ENCODE measurements at places on chromosomes 11 and 22.

DNA sequence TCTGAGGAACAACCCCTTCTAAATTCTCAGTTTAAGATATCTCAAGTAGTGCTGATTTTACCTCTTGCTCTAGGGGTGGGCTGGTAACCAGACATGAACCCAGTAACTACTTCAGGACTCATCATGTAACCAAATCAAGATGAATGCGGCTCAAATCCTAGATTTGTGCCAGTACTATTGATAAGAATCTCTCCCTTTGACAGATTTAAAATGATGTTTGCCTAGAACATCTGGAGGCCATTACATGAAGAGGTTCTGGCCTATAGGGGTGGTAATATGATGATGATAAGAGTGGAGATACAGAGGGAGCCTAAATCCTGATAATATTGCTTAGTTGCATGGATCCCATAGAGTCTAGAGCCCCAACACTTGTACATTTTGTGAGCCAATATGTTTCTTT, 672.6 kb upstream of the ANO5 start:
- DNase-seq, result no peak

GRCh38 chr22:37827056-37827455, 3.9 kb downstream of the GALR3 start:
- DNase-seq, result no peak

- DNase-seq, result no peak
Measured at GRCh38 chr11:123640029-123640428, 14.4 kb downstream of the SCN3B start.

- DNase-seq, result no peak
Measured at GRCh38 chr22:34001701-34002466, 81.6 kb upstream of the LARGE1 start.

GRCh38 chr22:25404928-25405816, 159.3 kb upstream of the GRK3 start:
- peak; percentile 77 for DNase-seq

GRCh38 chr11:5500393-5500801, 9.4 kb downstream of the UBQLN3 start:
- no peak for DNase-seq

GRCh38 chr11:14552089-14552488, 31.9 kb upstream of the PSMA1 start:
- no peak for DNase-seq

DNA sequence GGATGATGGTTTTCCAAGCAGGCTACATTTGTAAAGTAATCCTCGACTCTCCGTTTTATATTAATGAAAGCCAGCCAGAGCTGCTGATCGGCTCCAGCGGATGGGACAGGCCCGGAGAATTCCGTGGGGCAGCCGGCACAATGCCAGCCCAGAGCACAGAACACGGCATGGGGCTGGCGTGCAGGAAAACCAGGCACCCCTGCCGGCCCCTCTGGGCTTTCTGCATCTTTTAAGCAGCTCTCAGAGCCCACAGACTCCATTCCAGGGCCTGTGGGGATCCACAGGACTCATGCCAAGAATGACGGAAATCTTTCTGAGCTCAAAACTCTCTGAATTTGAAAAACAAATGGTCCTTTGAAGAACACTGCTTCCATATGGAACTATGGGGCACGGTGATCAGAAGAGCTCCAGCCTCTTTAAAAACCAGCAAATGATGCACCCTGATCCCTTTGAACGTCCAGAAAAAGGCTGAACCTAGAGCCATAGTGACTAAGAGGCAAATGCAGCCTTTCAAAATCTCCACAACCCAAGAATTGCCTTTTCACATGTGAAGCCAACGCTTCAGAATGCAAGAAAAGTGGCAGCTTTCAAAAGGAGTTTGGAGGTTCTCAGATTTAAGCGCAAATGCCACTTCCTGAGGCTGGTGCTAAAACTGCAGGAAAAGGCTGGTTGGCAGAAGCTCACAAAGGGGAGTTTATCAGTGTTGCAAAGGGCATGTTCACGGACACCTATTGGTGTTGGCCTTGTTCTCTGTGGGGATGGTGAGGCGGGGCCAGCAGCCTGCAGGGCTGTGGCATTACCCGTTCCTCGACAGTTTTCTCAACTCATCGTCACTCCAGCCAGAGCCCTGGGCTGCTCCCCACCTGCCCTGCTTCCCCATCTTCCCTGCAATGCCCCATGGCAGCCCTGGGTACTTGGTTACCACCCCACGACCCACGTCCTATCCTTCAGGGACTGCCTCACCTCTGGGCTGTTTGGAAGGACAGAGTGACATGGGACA, 212.5 kb downstream of the CTTN start:
- DNase-seq, result no peak

- no peak for DNase-seq
Measured at GRCh38 chr22:44274918-44275630, 37.7 kb downstream of the SHISAL1 start.

DNA sequence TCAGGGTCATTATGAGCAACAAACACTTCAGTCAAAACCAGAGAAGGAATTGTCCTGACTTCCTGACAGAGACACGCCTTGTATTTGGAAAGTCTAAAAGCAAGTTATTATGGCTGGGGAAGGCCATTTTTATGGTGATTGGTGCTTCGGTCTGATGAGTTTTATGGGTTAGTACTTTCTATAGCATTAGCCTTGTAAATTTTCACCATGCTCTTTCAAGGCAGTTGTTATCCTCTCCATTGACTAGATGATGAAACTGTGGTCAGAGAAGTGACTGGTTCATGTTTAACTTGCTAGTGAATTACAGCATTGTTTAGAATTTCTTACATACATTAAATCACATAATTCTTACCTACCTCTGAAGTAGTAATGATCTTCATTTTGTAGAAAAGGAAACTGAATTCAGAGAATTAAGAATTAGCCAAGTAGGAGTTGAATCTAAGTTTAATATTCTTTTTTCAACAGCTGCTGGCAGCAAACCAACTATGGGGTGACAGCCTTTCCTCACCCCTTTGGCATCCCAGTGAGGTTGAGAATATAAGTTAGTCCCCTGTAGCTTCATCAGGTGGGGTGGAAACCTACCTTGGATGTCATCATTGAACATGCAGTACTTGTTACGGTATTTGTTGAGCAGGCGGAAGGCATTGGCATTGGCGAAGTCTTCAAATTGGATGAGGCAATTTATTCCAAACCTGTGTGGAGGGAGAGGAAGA, 90.0 kb downstream of the CCDC81 start:
- DNase-seq, result no peak

GRCh38 chr11:45922425-45923082, at the start of gene LARGE2:
TSS of gene LARGE2 (plus strand) at chr11:45922656. CDS start at chr11:45922883, 227 bp downstream.
- DNase-seq, result no peak

DNA sequence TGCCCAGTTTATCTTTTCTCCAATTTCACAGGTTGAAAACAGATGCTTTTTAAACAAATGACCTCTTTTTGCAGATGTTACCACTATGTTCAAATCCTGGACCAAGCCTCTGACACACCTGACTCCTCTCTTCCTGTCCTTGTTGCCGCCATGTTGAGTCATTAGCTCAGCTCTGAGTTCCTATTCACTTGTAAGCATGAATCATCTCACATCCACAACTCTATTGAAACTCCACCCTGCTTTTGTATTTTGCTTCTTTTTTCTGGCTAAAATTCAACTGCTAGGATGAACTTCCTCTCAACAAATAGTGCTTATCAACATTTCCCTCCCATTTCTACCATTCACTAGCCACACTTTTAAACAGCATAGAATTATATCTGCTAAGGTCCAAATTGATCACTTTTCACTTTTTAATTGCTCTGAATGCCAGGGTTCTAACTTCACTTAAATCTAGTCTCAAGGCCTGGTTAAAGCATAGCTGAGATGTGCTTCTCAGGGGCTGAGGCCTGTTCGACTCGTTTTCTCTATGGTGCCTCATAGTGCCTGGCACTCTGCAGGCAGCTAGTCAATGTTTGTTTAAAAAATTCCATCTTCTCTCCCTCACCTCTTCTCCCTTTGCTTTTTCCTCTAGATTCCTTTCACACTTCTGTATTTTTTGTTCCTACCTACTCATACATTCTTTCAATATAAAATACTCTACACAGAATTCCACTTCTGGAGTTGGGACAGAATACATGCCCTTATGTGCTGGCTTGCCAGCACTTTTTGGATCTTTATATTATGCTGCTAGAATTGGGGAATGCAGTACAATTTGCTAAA, 3.9 kb downstream of the JOSD1 start:
- no peak for DNase-seq

DNA sequence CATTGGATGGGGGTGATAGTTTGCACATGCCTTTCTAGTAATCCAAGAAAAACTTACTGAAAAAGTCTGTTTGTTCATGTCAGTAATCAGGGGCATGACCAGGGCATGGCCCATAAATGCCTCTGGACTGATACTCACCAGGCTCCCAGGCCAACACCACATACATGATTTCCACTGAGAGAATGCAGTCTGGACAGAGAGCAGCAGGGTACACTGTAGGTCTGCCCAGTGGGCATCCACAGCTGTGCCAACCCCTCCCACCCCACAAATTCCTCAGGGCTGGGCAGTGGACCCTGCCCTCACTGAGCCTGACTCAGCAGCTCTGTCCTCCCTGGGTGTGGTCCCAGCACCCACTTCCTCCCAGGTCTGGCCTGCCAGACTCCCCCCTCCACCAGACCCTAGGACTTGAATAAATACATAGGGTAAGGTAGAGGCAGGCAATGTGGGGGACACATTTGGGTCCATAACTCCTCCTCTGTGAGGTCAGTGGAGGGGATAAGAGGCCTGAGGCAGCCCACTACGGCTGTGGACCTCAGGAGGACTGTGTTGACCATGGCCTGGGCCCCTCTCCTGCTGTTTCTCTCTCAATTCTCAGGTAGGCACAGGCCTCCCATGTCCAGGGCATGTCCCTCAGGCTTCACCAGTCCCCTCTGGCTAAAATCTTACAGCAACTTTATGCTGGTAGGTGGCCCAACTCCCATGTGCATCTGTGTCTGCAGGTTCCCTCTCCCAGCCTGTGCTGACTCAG, 92.2 kb upstream of the TOP3B start:
- no peak for DNase-seq

- no peak for DNase-seq
Measured at GRCh38 chr22:48366056-48366455, 1461.6 kb downstream of the BRD1 start.

- DNase-seq, result no peak
Measured at GRCh38 chr22:20887375-20887774, 28.6 kb downstream of the SNAP29 start.

- DNase-seq, result no peak
Measured at GRCh38 chr22:23256986-23257888, 76.9 kb downstream of the BCR start.

Measured in OCI-LY7 (cell line).